Astrocyte of the spinal cord (primary cell): ENCODE measurements at places on chromosomes 1 and 21.

DNA sequence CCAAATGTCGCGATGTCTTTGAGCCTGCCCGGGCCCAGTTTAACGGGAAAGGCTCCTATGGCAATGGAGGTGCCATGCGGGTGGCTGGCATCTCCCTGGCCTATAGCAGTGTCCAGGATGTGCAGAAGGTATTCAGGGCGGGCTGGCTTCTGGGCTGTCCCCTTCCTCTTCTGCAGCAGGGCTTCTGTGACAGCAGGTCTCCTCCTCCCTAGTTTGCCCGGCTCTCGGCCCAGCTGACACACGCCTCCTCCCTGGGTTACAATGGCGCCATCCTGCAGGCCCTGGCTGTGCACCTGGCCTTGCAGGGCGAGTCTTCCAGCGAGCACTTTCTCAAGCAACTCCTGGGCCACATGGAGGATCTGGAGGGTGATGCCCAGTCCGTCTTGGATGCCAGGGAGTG lies 3.0 kb downstream of the ADPRS start:
- DNase-seq, result no peak

DNA sequence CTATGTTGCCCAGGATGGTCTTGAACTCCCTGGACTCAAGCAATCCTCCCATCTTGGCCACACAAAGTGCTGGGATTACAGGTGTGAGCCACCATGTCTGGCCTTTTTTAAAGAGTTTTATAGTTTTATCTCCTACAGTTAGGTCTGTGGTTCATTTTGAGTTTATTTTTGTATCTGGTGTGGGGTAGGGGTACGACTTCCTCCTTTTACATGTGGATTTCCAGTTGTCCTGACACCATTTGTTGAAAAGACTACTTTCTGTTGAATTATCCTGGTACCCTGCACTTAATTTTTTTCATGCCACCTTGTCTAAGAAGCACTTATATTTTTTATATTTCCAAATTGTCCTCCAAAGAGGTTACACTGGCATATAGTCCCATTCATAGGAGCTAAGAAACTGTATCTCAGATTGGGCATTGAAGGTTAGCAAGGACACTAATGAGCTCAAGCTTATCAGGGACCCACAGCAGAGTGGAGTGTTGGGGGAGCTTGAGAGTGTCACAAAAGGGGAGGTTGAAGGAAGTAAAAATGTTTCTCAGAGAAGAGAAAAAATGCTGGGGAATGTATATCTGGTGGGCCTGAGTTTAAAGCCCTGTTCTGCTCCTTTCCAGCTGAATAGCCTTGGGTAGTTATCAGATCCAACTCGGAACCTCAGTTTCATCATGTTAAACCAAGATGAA lies 23.4 kb upstream of the MEF2D start:
- no peak for DNase-seq

GRCh38 chr1:113805639-113806038 lies 6.6 kb downstream of the RSBN1 start:
- DNase-seq, result no peak

GRCh38 chr1:76153841-76154205 lies 79.3 kb downstream of the ST6GALNAC3 start:
- no peak for DNase-seq

- DNase-seq, result no peak
Measured at GRCh38 chr1:202113690-202114300, 8.9 kb upstream of the GPR37L1 start.

DNA sequence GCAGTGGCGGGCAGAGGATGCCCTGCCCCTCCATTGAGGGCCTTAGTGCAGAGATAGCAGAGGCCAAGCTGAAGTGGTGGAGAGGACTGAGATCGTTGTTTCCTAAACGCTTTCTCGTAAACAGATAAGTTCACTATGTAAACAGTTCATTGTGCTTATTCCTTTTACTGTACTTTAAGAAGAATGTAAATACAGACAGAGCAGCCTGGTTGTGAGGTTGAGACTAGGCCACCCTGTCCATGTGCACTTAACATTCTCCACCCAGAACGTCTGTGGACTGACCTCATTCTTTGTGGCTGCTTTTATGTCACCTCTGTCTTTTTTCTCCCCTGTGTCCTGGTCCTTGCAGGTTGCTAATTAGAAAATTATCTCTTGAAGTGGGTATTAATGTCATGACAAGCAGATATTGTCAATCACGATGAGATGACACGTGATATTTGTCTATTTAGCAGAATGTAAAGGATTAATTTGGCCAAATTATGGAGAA lies 8.5 kb downstream of the CENPS start:
- DNase-seq, result no peak

GRCh38 chr1:248576260-248576980 lies 1.9 kb upstream of the OR2T34 start:
- no peak for DNase-seq

DNA sequence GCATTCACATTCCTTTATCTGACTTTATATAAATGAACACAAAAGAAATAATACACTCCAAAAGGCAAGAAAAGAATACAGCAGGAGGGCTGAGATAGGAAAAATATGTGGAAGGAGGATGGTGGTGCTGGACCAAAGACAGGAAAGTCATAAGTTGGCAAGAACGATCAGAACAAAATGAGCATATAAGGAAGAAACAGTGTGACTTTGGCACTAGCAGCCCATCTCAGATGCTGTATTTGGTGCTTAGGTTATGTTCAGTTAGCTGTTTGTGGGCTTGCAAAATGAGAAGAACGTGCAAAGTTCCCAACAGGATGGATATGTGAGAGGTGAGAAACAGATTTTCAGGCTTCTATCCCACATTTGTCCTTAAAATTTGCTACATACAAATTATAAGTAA lies 719.8 kb upstream of the ADGRL4 start:
- no peak for DNase-seq

GRCh38 chr1:244106837-244107493 lies 55.9 kb downstream of the ZBTB18 start:
- DNase-seq, result no peak

DNA sequence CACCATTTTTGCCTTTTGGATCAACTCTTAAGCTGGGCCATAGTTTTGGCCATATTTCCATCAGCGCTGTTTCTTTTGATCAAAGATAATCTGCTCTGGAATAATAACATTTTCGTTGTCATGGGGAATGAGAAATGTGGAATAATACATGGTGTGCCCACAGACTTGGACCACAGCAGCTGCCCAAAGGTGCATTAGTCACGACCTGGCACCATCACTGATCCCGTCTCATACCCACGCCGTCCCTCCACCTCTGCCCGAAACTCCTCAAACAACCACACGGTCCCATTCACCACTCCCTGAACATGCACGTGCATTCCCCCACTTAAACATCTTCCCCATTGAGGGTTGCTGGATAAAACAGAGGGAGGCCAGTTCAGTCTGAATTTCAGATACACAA lies 76.9 kb downstream of the SLC66A1 start:
- DNase-seq, result no peak

- no peak for DNase-seq
Measured at GRCh38 chr1:81381881-81382280, 418.9 kb upstream of the ADGRL2 start.

DNA sequence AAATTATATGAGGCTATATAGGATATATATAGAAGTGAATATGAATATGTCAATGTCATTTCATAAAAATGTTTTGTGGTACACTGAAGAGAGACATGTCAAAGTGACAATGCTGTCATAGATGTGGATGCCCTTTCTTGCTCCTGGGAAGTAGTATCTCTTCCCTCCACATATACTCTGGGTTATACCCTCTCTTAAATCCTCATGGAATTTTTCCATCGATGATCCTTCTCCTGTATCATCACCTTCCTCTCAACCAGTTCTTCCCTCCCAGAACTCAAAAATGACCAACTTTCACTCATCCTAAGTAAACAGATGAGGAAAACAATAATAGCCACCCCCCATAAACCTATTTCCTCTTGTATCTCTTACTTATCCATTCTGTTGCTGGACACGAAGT lies 351.5 kb downstream of the USP25 start:
- no peak for DNase-seq

DNA sequence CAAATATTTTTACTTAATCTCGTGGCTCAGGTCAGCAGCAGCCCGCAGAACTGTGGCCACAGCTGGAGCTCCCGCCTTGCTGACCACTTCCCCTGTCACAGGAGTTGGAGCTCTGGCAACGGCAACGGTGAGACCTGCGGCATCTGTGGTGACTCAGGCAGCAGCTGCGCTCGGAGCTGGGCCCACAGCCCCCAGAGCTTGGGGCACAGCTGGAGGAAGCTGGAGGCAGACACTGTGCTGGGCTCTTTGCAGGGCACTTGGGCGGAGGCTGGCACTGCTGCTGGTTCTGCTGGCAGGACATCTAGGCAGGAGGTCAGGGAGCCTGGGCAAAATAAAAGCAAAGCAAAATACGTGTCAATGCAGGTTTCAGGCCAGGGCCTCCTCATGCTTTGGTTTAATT lies at the start of gene LCE3A:
TSS of gene LCE3A (minus strand) at position 301 of the 400 bp plus-strand sequence. CDS start at position 301, 0 bp downstream.
- no peak for DNase-seq

- DNase-seq, result no peak
Measured at GRCh38 chr1:150127464-150127863, 22.3 kb upstream of the PLEKHO1 start.

GRCh38 chr1:34761176-34761761 lies 1.7 kb downstream of the GJB4 start:
- no peak for DNase-seq

- DNase-seq, result no peak
Measured at GRCh38 chr1:32948905-32949304, 15.7 kb downstream of the RNF19B start.
